NCI-H82 (cell line): ENCODE measurements at places on chromosomes 16 and 17.

DNA sequence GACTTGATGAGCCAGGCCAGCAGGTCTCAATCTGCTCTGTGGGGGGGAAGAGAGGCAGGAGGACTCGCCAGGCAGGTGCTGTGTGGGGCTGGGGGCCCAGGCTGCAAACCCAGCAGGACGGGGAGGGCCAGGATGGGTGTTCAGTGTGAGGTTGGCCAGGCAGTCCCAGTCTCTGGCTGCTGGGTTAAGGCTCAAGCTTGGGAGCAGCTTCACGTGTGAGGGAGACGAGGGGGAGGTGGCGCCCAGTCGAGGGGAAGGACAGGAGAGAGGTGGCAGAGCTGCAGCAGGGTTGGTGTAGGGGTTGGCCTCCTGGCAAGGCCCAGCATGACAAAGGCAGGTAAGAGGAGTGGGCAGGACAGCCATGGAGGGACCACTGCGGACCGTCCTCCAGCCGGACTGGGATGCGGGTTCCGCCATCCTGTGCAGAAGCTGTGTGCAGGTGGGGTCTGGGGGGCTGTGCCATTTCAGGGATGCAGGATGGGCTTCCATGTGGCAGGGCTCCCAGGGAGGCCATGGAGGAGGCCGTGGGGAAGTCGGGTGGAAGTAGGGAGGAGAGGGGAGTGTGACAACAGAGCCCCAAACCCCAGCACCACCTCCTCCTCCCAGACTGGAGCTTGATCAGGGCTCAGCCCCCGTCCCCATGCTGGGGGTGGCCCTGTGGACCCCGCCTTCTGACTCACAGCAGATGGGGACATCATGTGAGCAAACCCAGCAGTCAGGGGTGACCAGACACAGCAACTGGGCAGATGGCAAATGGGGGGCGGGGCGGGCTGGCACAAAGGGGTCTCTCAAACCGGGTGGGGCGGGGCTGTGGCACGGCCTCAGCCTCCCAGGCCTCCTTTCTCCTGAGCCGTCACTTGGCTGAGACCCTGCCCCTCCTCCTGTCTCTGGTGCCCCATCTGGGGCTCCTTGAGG, 2.8 kb downstream of the ADGRG1 start:
- peak; percentile 15 for DNase-seq

DNA sequence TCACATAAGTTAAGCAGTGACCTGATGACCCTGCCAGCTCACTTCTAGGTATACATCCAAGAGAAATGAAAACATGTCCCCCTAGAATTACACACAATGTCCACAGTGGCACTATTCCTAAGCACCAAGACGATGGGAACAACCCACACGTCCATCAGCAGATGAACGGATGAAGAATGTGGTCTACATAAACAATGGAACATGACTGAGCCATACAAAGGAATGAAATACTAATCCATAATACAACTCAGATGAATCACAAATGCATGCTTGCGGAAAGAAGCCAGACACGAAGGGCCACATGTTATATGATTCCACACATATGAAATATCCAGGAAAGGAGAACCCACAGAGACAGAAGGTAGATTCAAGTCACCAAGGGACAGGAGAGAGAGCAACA, 17.4 kb downstream of the USP22 start:
- no peak for DNase-seq

GRCh38 chr17:47702391-47702995, 8.5 kb downstream of the TBKBP1 start:
- no peak for DNase-seq

DNA sequence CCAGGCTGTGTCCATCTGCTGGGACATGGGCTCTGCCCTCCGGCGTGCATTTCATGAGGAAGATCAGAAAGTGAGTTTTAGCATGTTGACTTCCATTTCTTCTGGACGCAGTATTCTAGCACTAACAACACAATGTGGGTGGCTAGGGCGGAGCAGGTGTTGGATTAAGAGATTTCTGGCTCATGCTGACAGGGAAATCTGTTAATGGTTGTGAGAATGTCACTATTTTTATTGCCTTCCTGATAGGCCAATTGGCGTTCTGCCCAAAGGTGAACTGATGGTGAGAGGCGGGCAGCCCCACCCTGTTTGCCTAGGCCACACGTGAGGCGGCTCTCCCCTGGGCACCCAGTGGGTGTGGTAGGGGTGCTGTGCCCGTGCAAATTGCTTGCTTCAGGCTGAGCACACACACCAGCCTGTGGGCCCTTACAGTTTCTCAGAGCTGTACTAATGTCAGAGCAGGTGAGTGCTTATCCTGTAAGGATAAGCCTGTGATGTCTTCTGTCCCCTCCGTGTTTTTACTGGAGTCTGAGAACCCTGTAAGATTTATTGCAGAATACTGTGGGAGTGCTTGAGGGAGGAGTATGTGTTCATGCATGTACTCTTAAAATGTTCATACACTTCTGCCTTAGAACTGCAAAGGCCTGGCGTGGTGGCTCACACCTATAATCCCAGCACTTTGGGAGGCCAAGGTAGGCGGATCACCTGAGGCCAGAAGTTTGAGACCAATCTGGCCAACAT, 30.9 kb downstream of the PGS1 start:
- DNase-seq: peak; percentile 67

DNA sequence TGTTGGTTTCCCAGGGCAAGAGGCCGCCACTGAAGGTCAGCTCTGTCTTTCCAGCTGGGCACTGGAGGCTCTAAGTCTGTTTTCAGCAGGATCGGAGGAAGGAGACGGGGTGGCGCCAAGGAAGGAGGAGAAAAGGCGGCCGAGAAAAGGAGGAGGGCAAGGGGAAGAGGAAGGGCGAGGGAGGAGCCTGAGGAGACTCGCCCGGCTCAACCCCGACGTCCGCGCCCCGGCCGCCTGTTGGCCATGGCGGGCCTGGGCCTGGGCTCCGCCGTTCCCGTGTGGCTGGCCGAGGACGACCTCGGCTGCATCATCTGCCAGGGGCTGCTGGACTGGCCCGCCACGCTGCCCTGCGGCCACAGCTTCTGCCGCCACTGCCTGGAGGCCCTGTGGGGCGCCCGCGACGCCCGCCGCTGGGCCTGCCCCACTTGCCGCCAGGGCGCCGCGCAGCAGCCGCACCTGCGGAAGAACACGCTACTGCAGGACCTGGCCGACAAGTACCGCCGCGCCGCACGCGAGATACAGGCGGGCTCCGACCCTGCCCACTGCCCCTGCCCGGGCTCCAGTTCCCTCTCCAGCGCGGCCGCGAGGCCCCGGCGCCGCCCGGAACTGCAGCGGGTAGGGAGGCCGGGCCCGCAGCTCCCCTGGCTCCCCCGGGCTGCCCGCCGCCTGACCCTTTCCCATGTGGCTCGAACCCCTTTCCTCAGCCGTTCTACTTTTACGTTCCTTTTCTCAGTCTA, at the start of gene RNF135:
Gene RNF135, plus strand, starts transcription at position 209 of the 737 bp plus-strand sequence. Its CDS starts 35 bp downstream, at position 244.
- DNase-seq: peak; percentile 88

GRCh38 chr17:74739227-74739831, 2.3 kb downstream of the RAB37 start:
- DNase-seq: no peak

- no peak for DNase-seq
These were observed 16.4 kb upstream of the RBFOX3 start for GRCh38 chr17:79627184-79627765.

- DNase-seq: no peak
These were observed 2.7 kb upstream of the PDE6G start for GRCh38 chr17:81659038-81659437.

DNA sequence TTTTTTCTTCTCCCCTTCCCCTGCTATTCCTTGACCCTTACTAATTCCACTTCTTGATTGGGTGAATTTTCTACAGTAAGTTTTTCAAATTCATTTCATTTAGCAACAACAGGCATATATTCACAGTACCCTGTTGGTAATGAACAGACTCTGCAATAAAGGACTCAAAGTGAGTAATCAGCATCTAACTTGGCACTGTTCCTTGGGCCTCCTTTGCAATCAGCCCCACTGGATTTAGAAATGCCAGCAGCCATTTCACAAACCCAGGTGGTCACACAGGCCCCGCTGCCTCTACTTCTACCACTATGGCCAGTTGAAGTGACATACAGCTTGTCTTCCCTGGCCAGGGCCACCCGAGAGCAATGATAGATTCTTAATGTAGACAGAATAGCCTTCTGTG, 113.8 kb downstream of the CYB561 start:
- DNase-seq: no peak

- no peak for DNase-seq
These were observed 3.2 kb downstream of the KLHDC4 start for GRCh38 chr16:87762620-87763019.

DNA sequence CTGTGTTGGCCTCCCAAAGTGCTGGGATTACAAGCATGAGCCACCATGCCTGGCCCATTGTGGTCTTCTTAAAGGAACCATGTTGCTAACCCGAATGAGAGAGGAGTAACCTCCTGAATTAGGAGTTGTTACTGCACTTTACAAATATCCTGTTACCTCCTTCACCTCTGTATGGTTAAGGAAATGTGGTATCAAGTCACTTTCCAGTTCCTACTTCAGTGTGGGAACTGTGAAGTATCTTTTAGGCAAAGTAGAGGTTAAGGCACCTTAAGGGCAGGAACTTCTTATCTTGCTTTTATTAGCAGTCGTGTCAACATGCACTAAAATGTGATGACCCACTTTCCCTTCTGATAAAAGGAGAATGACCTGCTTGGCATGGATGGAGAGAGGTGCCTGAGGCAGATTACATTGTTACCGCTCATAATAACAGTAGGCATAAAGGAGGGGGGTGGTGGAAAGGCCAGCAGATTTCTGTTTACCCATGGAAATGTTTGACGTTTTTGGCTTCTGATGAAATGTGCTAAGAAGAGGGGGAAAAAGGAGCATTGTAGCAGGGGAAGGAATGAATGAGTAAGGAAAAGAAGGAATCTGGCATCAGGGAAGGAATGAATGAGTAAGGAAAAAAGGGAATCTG, 28.5 kb downstream of the FTO start:
- no peak for DNase-seq

DNA sequence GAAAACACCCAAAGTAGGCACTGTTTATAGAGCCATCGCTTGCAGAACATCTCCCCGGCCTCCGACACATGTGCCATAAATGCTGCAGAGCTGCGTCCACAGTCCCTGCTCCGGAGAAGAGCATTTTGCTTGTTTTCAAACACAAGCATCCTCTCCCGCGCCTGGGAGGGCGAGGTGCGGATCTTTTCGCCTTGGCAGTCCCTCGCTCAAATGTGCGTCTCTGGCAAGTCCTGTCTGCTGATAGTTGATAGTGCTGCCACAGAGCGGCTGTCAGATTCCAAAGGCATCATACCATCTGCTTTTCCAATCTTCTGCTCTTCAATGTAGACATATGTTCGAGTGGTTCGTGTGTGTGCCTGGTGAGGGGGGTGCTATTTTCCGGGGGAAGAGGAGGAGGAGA, 603.7 kb downstream of the MAF start:
- DNase-seq: peak; percentile 9

DNA sequence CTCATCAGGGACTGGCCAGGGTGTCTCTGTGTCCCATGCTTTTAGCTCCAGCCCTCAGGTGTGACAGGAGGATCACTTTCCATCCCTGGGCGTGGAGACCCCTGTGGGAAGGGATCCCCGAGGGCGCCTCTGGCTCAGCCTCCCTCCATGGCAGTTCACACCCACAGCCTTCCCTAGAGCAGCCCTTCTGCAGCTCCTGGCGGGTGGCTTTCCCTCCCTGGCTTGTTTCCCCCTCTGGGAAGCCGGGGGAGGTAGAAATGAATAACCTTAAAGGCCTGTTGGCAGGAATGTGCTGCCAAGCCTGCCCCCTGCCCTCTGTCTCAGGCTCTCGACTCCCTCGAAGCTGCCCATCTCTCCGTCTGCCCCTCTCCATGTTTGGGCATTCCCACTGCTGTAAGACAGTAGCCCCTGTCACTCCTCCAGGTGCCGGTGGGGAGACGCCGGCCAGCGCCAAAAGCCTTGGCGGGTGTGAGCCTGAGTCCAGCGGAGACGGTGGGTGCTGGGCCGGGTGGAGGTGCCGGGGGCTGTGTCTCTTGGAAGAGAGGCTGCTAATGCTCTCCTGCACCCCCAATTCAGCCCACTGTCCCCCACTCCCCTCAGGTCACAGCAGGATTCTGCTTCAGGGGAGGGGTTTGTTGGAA, 2.1 kb upstream of the ATP2A1 start:
- DNase-seq: peak; percentile 49

DNA sequence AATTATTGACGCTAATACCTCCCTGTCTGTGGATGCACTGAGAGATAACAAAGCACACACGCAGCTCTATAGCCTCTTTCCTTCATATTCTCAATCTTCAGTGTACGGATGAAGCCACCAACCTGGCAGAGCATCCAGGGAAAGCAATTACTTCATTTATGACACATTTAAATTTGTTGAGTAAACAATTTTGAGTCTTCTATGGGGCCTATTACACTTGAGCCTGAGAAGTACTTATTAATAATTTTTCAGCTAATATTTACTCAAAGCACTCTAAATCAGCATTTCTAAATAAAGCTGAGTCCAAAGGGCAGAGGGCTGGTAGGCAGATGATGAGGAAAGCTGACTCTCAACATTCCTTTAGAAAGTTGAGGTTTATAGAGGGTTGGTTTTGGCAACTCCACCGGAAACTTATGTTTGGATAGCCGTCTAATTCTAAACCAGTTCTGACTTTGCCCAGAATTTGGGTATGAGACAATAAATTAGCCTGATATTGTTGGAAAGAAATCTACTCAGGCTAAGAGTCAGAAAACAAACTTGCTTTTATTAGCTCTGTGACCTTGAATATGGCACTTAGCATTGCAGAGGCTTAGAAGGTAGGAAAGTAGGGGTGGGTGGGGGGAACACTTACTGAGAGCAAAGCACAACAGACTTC, 643.5 kb downstream of the CDH11 start:
- DNase-seq: no peak

DNA sequence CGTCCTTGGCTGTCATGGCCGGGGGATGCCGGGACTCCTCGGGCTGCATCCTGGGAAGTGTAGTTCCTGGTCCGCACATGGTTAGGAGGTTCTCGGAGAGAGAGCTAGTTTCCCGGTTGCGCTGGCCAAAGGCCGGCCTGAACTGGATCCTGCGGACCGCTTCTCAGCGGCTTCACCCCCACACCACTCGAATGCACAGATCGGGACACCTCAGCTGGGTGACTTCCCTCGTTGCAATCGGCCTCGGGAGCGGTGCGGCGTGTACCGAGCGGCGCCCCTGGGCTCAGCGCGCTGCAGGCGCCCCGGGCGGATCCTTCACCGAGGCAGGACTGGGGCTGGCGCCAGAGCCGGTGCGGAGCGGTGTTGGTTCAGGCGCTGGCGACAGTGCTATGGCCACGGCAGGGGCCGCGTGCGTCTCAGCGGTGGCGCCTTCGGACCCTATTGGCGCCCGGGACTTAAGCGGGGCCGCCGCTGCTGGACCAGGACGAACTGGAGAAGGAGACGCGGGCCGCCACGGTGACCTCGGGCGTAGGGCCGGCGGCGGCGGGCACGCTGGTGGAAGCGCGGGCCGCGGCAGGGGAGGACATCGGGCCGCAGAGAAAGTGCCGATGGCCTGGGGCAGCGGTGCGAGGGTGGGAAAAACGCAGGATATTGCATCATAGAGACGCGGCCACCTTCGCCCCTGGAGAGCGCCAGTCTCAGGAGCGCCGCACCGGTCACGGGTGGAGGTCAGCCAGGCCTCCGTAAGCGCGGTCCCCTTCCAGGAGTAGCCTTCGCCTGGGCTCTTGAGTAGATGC, 11.4 kb downstream of the ZNF629 start:
- peak; percentile 91 for DNase-seq
